ENCODE measurements at places on chromosomes 6 and 20.

- DNase-seq = no peak
Measured at GRCh38 chr20:44910690-44911262, 916 bp downstream of the PABPC1L start.

- no peak for DNase-seq
Measured at GRCh38 chr6:3838992-3839867, 9.9 kb upstream of the FAM50B start.

DNA sequence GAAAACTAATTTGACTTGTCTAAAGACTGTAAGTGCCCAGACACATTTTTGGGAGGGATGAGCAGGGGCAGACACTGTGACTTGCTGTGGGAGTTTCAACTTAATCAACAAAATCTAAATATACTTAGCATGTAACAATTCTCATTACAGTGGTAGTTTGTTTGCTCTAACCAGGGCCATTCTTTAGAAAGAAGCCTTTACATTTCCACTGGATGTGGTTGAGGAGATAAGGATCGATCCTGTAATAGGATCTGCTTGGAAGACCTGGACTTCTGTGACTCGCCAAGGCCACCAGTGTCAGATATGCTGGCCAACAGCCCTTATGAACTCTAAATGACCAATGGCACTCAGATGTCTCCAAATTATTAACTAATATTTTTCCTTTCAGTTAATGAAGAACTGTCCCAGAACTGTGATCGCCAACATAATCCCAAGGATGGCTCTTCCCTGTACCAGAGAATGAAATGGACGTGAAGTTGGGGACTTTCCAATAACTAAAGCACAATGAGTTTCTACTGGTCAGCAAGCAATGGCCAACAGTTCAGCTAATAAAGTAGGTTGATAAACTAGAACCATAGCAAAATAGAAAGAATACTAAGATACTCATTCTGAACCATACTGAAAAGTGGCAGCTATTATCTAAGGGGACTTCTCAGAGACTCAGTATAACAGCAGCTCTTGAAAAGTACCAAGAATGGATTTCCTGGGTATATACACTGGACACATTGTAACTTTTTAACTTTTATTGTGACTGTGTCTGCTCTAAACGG, 7.5 kb downstream of the SMLR1 start:
- no peak for DNase-seq

GRCh38 chr6:55820696-55821095, 54.7 kb downstream of the BMP5 start:
- no peak for DNase-seq

DNA sequence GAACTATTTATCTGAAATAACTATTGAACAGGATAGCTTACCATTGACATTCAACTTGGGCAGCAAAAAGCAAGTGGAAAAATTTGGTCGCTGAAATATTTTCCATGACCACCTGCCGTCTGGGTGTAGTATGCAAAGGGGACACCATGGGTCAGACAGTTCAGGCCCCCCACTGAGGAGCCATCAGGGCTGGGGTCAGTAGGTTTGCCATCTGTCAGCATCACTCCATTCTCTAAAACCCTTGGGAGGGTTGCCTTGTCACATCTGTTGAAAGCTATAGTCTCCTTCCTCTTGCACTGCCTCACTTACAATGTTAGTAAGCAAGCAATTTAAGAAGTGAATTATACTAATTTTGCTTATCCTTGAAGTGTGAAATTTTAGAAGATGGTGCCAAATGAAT, 44.9 kb downstream of the NRN1 start:
- DNase-seq = no peak

- peak; percentile 11 for DNase-seq
Measured at GRCh38 chr6:144008120-144008811, at the start of gene PLAGL1. Gene PLAGL1, minus strand, starts transcription at chr6:144008259. Its CDS starts 60,123 bp downstream, at chr6:143948136.

DNA sequence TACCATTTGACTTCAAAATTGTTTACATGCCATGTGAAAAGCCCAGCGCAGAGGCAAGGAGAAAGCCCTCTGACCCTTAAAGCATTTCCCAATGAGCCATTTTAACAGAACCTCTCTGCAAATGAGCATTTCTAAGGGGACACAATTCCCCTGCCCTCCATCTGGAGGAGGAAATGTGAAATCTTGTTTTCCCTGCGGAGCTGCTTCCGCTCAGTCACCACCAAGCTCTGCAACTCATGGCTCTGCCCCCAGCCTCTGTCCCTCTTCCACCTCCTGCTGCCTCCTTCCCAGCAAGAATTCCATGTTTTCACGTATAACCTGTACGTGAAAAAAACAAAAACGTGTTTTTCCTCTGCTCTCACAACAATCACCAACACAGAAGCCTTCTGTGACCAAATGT, 12.3 kb downstream of the RIN2 start:
- no peak for DNase-seq

DNA sequence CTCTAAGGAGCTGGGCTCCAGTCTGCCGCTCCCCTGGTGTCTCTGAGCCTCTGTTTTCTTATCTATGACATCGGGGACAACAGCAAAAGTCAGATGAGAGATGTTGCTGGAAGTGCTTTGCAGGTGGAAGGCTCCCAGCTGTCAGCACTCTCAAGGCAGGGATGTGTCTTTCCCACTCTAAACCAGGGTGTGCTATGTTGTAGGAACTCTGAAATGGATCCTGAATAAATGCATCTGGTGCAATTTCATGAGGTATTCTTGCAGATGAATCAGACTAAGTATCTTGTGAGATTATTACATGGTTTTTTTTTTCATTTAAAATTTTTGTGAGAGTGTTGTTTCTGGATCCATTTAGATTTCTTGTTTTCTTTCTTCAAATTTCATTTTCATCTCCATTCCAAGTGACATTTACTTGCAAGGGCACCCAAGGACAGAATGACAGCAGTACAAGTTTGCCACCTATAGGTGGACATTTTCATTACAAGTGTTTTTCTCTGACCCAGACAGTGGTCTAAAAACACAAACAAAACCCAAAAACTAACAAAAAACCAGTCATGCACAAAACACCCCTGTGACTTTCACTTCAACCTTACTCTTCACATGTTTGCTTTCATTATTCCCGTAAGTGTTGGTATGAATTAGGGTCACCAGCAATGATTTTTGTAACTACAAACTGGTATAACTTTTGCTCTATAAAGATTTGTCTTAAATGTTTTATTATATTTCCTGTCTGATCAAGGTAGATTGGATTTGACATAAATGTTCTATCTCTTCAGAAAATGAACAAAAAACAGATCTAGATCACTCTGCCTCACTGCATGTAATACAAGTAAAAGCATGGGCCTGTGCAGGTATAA, 14.7 kb upstream of the SIM1 start:
- DNase-seq = no peak

GRCh38 chr20:57061051-57061900, 205.2 kb downstream of the BMP7 start:
- no peak for DNase-seq

- DNase-seq = no peak
Measured at GRCh38 chr6:85670573-85670972, 27.9 kb upstream of the SYNCRIP start.

GRCh38 chr20:14865169-14865568, 527.8 kb upstream of the FLRT3 start:
- no peak for DNase-seq

DNA sequence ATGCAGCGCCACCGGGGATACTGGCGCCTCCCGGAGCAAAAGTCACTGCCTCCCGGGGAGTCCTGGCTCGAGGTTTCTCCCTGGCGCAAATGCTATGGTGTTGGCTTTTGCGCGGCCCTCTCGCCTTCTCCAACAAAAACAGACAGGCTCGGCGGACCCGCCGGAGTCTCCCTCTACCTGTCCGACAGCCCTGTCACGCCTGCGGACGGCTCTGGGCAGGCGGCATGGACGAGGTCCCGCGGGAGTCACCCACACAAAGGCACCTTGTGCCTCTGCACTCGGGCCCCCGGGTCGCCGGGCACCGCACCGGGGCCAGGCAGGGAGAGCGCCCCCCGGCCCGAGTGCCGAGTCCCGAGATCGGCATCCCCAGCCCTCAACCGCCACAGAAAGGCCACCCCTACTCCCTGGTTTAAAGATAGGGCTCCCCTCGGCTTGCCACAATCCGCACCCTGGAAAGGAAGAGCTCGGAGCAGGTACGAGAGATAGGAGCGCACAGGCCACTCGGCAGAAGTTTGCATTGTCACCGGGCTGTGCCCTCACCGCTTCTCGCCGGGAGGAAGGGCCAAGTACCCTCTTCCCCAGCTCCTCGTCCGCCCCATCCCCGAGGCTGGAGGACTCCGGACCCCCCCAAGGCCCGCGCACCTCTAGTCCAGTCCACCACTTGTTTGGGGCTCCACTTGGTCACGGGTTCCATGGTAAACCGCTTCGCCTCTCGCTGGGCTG, 903 bp downstream of the CNKSR3 start:
- peak; percentile 1 for DNase-seq

DNA sequence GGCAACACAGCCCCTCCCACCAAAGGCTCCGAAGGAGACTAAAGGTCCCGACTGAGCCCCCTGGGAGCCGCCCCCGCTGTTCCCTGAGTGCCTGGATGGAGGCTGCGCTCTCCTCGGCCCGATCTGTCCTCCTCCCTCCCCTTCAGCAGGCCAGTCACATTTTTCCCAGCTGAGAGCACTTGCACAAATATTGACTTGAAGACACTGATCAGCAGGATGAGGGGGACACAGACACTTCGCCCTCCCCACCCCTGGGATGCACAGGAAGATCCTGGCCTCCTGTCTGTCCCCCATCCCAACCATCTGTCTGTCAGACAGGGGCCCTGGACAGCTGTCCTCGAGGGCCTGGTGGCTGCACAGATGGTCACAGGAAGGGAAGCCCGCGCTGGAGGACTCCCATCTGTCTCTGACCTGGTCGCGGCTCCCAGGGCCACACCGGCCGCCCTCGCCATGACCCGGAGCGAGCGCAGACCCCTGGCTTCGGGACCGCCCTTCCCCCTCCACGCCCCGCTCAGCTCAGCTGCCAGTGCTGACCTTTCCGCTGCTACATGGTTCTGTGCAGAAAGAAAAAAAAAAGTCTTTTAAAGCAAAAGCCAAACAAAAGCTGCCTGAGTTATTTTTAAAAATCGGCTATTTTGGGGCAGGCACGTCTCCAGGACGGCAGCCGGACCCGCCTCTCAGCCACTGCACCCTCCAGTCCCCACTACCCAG, 11.1 kb downstream of the LAMA5 start:
- no peak for DNase-seq

GRCh38 chr20:61937963-61938838, 127.5 kb downstream of the TAF4 start:
- DNase-seq = no peak

DNA sequence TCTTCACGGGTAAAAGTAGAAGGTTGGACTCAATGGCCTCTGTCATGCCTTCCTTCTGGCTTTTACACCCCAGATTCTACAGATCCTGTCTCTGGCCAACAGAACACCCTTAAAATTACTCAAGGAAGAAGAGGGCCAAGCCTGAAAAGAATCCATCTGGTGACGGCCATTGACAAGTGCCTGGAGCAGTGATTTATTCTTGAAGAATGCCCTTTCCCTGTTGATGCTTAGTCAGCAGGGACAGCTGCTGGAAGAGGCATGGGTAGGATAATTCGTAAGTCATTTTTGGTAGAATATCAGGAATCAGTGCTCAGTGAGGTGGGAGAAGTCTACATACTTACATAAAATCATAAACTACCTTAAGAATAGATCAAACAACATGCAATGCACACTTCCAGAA, 397.9 kb downstream of the SAMD5 start:
- DNase-seq = no peak

GRCh38 chr6:42774201-42774600, 7.7 kb upstream of the BICRAL start:
- no peak for DNase-seq

- peak; percentile 23 for DNase-seq
Measured at GRCh38 chr20:41141153-41141815, 3.9 kb downstream of the PLCG1 start.

DNA sequence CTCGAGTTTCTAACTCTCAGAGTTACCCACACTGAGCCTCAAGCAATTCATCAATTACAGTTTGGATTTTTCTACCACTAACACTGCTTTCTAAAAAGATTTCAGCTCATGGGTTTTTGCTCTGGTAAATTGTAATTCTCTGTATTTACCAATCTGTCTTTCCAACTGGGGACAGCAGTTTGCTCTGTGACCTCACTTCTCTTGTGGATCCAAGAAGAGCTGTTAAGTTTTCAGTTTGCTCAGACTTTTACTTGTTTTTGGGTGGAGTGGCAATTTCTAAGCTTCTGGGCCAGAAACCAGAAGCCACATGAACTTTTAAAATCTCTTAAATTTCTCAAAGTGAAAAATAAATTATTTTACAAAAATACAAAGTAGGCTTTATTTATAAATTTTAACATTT, 74.2 kb downstream of the ROS1 start:
- DNase-seq = no peak

DNA sequence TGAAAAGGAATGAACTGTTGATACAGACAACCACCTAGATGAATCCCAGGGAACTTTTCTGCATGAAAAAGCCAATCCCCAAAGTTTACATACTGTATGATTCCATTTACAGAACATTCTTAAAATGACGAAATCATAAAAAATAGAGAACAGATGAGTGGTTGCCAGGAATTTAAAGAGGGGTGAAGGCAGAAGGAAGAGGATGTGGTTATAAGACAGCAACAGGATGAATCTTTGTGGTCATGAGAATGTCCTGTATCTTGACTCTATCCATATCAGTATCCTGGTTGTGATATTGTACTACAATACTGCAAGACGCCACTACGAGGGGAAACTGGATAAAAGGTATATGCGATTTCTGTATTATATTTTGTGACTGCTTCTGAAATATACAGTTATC, 70.1 kb upstream of the EMILIN3 start:
- DNase-seq = no peak

- DNase-seq = no peak
Measured at GRCh38 chr6:15369838-15370237, 124.0 kb downstream of the JARID2 start.

DNA sequence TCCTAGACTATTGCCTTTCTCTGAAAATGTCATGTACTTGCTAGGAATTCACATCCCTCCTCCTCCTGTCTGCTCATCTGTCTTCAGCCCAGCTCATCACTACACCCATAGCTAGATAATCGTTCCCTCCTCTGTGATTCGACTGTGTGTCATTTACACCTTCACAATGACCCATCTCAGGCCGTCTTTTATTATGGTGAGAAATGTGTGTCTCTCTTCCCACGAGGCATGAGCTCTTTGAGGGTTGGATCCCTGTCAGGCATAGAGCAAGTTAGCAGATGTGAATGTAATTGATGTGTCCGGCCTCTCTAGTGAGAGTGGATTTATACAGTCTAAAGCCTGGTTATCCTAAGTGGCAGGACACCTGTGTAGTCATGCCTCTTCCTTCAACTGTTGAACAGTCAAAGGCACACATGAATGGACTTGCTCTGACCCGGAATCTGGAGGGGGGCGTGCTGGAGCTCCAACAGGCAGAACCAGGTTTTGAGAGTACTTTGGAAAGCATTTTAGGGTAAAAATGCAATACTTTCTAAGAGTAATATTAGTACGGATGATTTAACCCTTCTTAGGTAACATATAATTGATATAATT, 182.1 kb downstream of the UTRN start:
- DNase-seq = no peak

- no peak for DNase-seq
Measured at GRCh38 chr20:46423882-46424482, 17.6 kb upstream of the ELMO2 start.
